ENCODE measurements at places on chromosomes 2 and 18. TPM values are rescaled to one million over a fixed set of nuclear protein-coding genes. Genes with fewer than 3 reads are reported as not detected.

GALR1 gene
- not detected for total RNA-seq

RPL31 gene
- total RNA-seq, result 647 TPM

EGR4 gene
- total RNA-seq, result not detected

MC5R gene
- 6.7 TPM for total RNA-seq

CD8B2 gene
- not detected for total RNA-seq

FAM237A gene
- total RNA-seq, result not detected

ERICH2 gene
- 0.53 TPM for total RNA-seq

RNU2-63P gene
- not detected for total RNA-seq

SIX3 gene
- not detected for total RNA-seq

PAIP2B gene
- total RNA-seq, result 0.28 TPM

ST6GAL2 gene
- total RNA-seq, result not detected

USP40 gene
- 62.0 TPM for total RNA-seq

- peak; percentile 8 for DNase-seq
These were observed 129.4 kb downstream of the RAD51AP2 start for GRCh38 chr2:17388798-17389197.

DNA sequence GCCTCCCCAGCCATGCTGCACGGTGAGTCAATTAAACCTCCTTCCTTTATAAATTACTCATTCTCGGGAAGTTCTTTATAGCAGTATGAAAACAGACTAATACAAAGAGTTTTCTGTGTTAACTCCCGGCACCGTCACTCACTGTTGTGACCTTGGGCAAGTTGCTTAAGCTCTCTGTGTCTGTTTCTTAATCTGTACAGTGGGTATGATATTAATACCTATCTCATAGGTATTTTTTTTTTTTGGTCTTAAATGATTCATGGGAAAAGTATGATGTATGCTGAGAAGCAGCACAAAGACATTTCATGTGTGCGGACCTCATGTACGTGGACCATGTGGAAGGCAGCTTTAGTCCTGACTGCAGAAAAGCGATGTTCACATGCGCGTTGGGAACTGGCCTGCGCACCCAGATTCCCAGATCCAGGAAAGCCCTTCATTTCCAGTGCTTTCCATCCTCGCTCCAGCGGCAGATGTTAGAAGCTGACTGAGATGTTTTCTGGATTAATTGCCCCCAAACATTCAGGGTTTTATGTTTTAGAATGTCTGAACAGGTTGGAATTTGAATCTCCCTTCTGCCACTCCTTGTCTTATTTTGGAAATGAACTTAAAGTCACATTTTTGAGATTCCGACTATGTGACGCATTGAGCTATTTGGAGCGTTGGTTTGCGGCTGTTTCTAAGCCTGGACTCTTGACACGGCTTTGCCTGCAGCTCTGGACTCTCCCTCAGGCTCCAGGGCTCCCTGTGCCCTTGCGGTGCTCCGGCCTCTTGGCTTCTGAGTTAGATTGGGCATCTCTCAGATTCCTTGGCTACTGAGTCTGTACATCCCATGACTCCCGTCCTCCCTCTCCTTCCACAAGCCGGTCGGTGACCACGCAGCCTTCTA, 61.4 kb downstream of the SLC4A3 start:
- DNase-seq, result peak; percentile 96

DNA sequence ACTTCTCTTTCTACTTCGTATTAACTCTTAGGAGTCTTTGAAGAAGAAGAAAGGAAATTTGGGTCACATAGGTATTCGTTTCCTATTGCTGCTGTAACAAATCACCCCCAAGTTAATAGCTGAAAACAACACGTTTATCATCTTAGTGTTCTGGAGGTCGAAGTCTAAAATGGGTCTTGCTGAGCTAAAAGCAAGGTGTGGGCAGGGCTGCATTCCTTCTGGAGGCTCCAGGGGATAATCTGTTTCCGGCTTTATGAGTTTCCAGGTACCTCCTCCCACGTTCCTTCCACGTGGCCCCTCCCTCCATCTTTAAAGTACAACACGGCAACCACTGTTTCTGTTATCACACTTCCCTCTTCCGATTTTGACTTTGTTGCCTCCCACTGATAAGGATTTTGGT, 233.5 kb upstream of the RBBP8 start:
- DNase-seq, result no peak

- DNase-seq, result no peak
These were observed 131.3 kb downstream of the MAP4K4 start for GRCh38 chr2:101828673-101829334.

DNA sequence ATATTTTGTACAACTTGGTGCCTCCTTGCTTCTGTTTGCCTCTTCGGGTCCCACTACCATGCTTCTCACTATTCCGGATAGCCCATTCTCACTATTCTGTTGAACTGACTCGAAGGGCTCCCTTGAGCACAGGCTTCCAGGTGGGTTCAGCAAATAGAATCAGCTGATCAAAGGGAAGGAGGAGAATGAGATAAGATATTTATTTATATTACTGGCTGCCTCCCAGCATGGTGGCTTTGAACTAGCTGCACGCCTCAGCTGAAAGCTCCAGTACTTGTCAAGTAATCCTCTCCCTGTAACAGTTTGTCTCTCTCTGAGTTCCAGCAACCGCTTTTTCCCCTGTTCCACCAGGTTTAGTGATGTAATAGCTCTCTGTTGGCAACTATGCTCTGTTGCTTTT, 187.8 kb upstream of the HNRNPA3 start:
- no peak for DNase-seq

DNA sequence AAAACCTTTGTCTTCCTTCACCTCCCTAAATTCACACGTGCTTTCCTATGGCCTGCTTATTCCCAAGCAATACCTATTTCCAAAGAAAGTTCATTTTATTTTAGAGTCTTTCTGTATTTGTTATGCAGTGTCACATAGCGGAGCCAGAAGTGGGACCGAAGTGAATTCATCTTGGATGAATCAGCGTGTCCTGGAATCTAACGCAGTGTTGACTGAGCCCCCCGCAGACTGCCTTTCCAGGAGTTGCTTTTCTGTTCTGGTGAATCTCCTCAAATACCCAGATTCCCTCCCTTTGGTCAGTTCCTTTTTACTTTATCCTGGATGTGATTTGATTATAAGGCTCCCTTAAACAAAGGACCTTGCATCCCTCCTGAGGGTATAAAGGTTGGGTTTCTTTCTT, 10.8 kb downstream of the ALPP start:
- peak; percentile 73 for DNase-seq

- DNase-seq, result peak; percentile 61
These were observed 17.6 kb upstream of the ADI1 start for GRCh38 chr2:3536682-3537632.

GRCh38 chr2:241721852-241722251, 12.6 kb upstream of the D2HGDH start:
- no peak for DNase-seq

DNA sequence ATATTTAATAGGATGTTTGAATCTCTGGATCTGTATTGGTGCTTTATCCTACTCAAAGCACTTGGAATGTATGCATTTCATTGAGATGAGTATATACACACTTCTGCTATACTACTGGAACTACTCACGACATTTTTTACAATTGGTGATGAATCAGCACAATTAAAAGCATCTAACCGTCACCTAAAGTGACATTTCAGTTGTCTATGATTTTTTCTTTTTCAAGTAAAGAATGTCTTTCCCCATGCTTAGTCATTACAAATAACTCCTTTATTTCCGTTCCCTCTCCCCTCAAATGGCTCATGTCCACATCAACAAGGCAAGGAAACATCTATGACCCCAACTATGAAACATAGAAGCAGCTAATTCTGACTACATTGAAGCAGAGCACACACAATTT, 77.3 kb downstream of the CLIP4 start:
- DNase-seq, result peak; percentile 72

DNA sequence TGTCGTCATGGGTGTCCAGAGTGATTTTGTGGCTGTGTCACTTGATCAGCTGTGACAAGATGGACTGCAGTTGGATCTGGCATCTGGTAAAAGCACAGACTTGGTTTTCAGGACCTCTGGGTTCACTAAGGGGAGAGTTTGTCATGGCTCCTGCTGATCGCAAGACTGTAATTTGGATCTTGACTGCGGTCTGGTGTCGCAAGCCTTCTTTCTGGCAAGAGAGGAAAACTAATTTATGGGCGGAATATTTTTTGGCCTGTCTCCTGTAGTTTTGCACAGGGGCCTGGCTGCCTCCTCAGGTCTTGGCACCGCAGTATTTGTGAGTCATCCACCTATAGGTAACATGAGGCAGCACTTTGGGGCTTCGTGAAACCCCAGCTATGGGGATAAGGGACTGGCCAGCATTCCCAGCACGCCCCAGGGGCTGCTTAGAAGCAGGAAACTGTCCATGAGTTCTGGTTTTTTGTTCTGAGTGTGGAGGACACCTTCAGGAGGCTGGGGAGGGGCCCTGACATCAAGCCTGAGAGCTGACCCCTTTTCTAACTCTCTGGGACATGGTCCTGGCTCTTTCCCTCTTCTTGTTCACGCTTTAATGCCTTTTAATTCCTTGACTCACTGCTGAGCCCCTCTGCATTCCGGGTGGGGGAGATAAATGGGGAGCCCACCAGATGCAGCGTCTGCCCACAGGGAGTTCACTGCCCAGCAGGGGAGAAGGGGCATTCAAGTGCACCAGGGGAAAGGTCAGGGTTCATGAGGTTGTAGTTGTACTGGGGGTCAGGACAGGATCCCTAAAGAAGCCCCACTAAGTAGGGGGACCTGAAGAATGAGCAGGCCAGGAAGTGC, 12.2 kb downstream of the SH3BP4 start:
- peak; percentile 89 for DNase-seq

DNA sequence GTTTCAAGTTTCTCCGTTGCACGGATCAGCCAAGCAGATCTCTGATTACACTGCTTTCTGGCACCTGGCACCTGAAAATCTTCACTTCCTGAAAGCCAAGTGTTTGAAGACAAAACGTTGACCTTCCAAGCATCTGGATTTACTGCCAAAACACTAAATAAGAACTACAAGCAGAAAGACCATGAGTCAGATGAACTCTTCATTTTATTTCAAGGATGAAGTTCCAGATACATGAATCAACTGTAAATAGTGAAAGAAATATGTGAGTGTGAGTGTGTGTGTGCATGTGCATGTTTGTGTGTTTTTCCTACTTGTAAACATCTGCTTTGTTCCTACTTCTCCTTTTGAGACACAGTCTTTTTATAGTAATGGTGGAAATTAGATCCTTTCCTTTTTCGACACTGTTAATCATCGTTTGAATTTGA, 60.0 kb upstream of the DTNA start:
- DNase-seq, result peak; percentile 51

DNA sequence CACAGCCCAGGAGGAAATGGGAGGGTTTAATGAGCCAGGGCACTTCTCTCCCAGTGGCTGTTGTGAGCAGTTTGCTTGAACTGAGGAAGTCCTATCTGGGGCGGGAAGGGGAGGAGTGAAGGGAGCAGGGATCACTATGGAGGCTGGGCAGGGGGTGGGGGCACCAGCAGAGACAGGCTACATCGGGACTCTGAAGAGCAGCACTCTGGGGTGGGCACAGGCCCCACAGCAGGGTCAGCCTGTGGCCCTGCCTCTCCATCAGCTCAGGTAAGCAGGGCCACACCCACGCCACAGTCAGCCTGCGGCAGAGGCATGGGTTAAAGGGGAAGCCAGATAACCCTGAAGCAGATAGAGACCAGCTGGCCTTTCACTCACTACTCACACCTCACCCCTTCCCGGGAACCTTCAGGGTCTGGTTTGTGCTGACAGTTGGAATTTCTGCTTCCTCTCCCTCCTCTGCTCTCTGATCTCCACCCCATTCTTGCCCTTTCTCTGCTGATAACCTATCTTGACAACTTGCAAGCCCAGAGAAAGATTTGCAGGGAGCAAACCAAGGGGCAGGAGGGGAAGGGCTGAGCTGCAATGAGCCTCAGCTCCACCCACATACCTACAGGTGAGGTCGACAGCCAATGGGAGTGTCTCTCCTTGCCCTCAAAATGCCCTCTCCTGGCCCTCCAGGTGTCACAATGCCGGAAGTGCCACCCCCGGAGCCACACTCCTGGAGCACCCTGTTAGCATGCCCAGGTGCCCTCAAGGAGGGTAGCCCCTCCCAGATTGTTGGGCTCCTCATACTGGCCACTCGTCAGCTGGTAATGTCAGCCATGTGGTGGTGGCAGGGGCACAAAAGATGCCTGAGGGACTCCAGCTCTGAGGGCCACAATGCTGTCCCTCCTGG, 3.7 kb downstream of the SIGLEC15 start:
- DNase-seq, result no peak

DNA sequence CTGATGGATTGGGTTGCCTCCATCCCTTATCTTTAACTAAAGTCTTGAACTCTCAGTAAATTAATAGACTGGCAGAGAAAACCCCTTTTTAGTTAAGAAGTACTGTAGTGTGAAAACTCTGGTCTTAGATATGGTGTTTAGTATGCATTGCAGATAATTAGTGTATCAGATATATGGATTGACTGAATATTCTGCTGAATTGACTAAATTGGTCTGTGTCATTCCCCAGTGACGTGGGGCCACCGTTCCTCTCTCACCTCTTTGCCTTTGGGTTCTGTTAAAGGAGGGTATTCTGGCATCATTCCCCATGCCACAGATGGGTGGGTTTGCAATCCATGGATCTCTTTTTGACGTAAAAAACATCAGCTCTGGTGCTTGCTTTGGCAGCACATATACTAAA, 67.1 kb upstream of the XPO1 start:
- DNase-seq, result no peak

DNA sequence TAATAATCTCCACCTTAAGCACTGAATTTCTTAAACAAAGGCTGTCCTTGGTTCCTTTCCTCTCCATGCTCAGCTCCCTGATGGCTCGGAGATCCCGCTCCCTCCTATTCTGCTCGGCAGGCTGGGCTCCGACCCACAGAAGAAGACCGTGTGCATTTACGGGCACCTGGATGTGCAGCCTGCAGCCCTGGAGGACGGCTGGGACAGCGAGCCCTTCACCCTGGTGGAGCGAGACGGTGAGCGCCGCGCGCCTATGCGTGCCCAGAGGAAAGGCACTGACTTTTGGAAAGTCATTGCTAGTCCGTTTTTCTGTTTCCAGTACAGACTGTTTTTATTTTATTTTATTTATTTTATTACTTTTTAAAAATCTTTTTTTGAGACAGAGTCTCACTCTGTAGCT, 9.6 kb downstream of the CNDP2 start:
- no peak for DNase-seq

DNA sequence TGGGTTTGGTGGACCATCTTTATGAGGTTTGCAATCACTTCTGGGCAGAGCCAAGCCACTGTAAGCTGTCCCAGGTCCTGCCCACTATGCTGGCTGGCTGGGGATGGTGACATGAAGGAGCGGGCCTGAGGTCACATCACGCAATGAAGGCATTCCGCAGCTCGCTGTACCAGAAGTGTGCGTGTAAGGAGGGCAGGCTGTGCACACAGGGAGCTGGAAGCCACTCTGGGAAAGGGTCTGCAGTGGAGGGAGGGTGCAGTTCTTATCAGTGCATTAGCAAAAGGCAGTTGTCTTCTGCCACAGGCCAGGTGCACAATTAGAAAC, 16.7 kb upstream of the OTOS start:
- no peak for DNase-seq

GRCh38 chr2:98486374-98486981, 41.8 kb downstream of the INPP4A start:
- DNase-seq, result no peak

- no peak for DNase-seq
These were observed 163.8 kb downstream of the SETBP1 start for GRCh38 chr18:44844486-44844885.

DNA sequence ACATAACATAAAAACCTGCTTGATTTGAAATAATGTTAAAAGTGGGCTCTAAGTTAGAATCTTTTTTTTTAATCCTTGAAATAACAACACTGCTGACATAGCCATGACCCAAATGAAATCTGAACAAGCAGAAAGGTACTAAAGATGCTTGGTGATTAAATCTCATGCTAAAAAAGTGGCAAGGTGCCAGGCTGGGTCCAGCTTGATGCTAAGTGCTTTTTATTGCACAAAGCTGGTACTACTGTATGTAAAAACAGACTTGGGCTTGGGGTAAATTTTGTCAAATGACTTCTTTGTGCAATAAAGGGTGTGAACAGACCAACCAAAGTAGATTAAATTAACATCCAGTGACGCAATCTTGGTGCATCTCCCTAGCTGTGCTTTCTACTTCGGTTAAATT, 13.4 kb downstream of the BCL11A start:
- no peak for DNase-seq

All from A172 (cell line).